ENCODE measurements at places on chromosomes 6 and 20.

GRCh38 chr20:31962761-31963160, 5.2 kb upstream of the XKR7 start:
- DNase-seq = no peak

DNA sequence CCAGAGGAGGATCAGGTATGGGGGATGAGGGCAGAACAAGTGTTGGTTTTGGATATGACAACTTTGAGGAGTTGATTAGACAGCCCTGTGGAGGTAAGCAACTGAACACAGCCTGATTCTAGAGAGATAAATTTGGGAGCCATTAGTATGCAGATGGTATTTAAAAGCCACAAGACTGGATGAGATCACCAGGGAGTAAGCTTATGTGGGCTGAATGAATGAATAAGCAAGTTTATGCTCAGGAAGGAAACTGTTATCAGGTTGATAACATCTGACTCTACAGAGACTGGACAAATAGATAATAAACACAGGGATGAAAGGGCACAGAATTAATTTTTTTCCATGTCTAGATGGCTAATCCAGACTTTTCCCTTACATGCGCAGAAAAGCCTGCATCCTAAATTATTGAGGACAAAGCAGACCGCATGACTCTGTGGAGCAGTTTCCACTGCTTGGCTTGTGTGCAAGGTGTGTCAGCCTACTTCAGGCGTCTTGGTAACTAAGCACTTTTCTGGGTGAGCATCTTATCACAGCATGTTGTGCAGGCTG, 150.6 kb downstream of the GJA10 start:
- peak; percentile 35 for DNase-seq

GRCh38 chr6:88626460-88626859, 337.0 kb downstream of the RNGTT start:
- DNase-seq = no peak

GRCh38 chr6:85343428-85343827, 106.5 kb upstream of the NT5E start:
- DNase-seq = no peak

DNA sequence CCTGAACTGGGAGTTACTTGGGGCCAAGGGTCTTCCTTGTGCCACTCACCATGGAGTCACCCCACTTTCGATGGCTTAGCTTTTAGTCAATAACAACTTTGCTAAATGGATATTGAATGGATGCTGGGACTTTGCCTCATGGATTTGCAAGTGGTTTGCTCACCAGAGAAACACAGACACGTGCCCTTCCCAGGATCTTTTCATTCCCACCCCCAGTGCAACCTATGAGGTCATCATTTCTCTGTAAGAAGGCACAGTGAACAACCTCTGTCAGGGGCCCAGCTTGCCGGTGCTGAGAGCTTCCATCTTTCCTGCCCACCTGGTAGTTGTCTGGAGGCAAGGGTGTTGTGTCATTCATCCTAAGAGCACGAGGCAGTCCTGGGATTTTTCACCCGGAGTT, 256.8 kb upstream of the PMEPA1 start:
- no peak for DNase-seq

- no peak for DNase-seq
Observed at GRCh38 chr6:14824484-14825275, 421.2 kb upstream of the JARID2 start.
